ENCODE measurements at places on chromosomes 13 and 19.

GRCh38 chr13:31110617-31111016 is 51.1 kb downstream of the HSPH1 start:
- H3K4me3 ChIP-seq = no peak overlapping the region
- no peak for DNase-seq
- no peaks in the 10 kb centered on the region for H3K27me3 ChIP-seq
- H3K4me1 ChIP-seq = no peaks in the 10 kb centered on the region
- no peak overlapping the region for H3K27ac ChIP-seq

DNA sequence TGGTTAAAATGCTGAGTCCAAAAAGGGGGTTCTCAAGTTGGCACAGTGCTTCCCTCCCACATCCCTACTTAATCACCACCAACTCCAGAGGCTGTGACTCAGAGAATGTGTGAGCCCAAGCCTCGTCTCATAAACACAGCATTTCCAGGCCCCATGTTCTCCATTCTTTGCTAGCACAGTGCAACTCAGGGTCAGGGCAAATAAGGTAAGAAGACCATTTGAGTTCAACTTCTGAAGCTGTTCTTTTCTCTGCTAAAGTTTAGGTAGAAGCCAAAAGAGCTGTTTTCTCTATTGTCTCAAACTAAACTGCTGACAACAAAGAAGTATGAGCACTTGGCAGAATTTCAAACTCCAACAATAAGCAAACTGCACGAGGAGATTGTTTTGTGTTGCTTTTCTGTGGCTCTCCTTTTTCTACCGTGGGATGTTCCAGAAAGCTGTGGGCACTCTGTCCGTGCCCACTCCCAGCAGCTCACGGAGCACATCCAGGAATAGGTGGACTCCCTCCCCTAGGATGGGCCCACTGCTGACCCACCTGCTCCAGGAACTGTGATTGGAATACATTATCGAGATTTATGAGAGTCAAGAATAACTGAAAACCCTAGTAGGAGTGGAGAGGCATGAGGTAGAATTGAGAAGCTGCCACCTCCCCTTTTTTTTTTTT is 494.3 kb downstream of the COG6 start:
- no peak overlapping the region for H3K27ac ChIP-seq
- no peak for DNase-seq

GRCh38 chr19:4284176-4284958 is 5.3 kb downstream of the SHD start:
- peaks cover 16% of the 10 kb centered on the region for H3K4me1 ChIP-seq
- no peaks in the 10 kb centered on the region for H3K27me3 ChIP-seq
- H3K27ac ChIP-seq = peak overlapping the region; percentile 59
- peak; percentile 88 for DNase-seq
- no peaks in the 10 kb centered on the region for H3K36me3 ChIP-seq
- peak overlapping the region; percentile 36 for H3K4me3 ChIP-seq

DNA sequence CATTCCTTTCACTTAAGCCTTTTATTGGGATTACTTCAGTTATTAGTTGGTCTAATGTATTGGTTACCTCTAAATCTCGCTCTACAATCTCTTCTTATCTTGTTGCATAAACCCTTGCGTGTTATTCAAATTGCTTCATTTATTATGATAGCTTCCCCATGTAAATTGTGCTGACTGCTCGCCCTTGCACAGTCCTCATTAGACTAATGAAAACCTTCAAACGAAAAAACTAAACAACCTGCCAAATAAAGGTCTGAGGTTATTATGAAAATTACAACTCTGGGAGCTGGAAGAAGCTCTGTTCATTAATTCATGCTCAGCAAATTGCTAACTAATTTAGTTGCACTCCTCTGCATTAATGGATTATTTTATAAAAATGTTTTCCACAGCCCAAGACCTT is 320.1 kb downstream of the DACH1 start:
- no peaks in the 10 kb centered on the region for H3K36me3 ChIP-seq
- no peaks in the 10 kb centered on the region for H3K4me1 ChIP-seq
- H3K27ac ChIP-seq = no peak overlapping the region
- no peak overlapping the region for H3K4me3 ChIP-seq
- H3K27me3 ChIP-seq = no peaks in the 10 kb centered on the region
- DNase-seq = no peak

DNA sequence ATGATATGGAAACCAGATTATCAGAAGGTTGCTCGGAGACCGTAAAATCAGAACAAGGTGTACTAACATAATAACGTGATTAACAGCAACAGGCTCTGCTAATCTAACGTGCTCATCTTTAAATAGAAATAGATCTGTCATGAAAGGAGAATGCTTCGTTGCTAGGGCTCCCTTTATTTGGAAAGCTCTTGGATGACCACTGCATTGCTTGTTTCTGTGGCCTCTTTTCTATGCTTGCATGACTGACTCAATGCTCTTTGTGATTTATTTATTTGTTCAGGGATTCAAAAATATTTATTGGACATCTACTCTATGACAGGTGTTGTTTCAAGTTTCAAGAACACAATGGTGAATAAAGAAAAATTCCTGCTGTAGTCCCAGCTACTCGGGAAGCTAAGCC is 22.3 kb upstream of the ZDHHC20 start:
- no peaks in the 10 kb centered on the region for H3K4me1 ChIP-seq
- H3K4me3 ChIP-seq = no peak overlapping the region
- no peak for DNase-seq
- no peaks in the 10 kb centered on the region for H3K36me3 ChIP-seq

GRCh38 chr13:113511361-113511760 is 20.9 kb upstream of the DCUN1D2 start:
- DNase-seq = no peak
- no peak overlapping the region for H3K27ac ChIP-seq
- H3K4me3 ChIP-seq = no peak overlapping the region
- no peaks in the 10 kb centered on the region for H3K4me1 ChIP-seq

DNA sequence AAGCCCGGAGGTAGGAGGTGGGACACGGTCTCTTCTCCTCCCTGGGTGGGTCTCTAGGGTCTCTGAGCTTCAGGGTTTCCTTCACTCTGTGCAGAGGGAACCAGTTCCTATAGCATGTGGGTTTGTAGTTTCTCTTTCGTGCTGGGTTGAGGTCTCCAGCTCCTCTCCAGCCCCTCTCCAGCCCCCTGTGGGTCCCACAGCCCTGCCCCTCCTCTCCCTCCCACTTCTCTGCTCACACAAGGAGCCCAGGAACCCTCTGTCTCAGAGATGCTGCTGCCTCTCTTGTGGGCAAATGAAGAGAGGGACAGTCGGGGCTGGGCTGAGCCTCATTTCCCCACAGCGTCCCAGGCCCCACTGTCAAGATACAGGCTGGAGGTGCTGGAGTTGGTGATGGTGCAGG is 1.4 kb downstream of the SIGLEC7 start:
- no peak overlapping the region for H3K27ac ChIP-seq
- no peaks in the 10 kb centered on the region for H3K36me3 ChIP-seq
- no peak for DNase-seq
- no peaks in the 10 kb centered on the region for H3K4me1 ChIP-seq
- H3K4me3 ChIP-seq = no peak overlapping the region
- no peaks in the 10 kb centered on the region for H3K27me3 ChIP-seq

DNA sequence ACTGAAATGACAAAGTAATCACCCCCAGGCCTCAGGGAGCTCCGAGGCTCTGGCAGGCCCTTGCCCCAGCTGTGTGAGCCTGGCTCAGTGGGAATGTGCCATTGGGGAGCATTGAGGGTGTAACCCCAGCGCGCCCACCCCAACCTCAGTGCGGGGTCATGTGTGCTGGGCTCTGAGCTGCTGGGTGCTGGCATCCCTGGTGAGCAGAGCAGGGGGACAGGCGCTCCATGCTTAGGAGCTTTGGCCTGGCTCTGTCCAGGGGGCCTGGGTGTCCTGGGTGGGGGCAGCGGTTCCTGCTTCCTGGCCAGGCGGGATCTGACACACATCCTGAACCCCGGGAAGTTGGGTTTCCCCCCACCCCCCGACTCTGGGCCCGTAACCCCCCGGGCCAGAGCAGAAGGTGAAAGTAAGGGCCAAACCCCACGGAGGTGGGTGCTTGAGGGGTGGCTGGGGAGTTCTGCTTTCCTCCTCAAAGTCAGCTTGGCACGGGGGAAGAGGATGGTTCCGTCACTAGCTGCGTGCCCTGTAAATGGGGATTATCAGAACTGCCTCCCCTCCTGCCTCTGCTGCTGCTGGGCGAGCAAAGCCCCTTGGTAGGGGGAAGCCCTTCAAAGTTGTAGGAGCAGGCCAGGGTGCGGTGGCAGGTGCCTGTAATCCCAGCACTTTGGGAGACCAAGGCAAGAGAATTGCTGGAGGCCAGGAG is 1.7 kb downstream of the LRP3 start:
- no peak for DNase-seq
- peaks cover 11% of the 10 kb centered on the region for H3K4me1 ChIP-seq
- peak overlapping the region; percentile 50 for H3K4me3 ChIP-seq
- no peaks in the 10 kb centered on the region for H3K27me3 ChIP-seq

- H3K4me3 ChIP-seq = no peak overlapping the region
- H3K27ac ChIP-seq = no peak overlapping the region
- peaks cover 43% of the 10 kb centered on the region for H3K4me1 ChIP-seq
- DNase-seq = no peak
- no peaks in the 10 kb centered on the region for H3K27me3 ChIP-seq
Measured at GRCh38 chr13:95251641-95252040, 49.6 kb downstream of the ABCC4 start.

GRCh38 chr19:50659318-50660087 is 10.3 kb downstream of the C19orf81 start:
- no peaks in the 10 kb centered on the region for H3K27me3 ChIP-seq
- H3K4me3 ChIP-seq = no peak overlapping the region
- no peaks in the 10 kb centered on the region for H3K36me3 ChIP-seq
- no peak overlapping the region for H3K27ac ChIP-seq
- DNase-seq = no peak

DNA sequence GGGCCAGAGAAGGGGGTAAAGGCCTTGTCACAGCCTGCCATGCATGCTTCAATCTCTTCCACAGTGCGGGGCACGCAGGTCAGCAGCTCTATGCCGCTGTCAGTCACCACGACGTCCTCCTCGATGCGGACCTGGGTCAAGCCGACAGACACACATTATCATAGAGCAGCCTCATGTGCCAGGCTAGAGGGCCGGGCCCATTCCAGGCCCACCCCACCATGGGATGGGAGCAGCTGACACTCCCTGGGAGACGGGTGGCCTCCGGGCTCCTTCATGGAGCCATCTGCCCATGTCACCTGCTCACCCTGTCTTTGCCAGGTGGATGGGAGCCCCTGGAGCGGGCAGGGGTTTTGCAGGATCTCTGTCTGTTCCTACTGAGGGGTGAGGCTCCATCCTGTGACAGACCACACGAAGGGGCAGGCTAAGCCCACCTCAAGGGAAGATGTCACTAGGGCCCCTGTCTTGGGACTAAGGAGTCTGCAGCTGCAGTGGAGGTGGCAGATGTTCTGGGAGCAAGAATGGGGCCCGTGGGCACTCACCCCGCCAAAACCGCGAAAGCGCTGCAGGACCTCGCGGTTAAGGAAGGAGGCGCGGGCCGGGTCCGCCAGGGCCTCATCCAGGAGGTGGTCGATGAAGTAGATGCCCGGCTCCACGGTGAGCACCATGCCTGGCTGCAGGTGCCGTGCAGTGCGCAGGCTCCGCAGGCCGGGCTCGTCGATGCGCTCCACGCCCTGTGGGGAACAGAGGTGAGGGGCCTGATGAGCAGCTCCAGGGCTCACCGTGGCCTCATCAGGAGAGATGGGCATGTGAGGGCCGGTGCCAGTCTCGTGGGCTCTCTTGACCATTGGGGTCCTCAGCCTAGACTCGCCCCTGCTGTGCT is 14.1 kb downstream of the CEBPG start:
- H3K27me3 ChIP-seq = no peaks in the 10 kb centered on the region
- no peak overlapping the region for H3K4me3 ChIP-seq
- DNase-seq = no peak
- no peak overlapping the region for H3K27ac ChIP-seq
- H3K36me3 ChIP-seq = peaks cover 6% of the 10 kb centered on the region
